RPMI8226 (cell line): ENCODE measurements at places on chromosomes 2 and 18.
A peak's percentile ranks its signal among the peaks of the same experiment; 100 is the strongest.

GRCh38 chr18:8443505-8443904, 165.7 kb upstream of the RAB12 start:
- no peak for DNase-seq

- no peak for DNase-seq
Observed at GRCh38 chr2:152445791-152446201, 110.8 kb downstream of the FMNL2 start.

GRCh38 chr2:236256366-236256985, 7.7 kb downstream of the ASB18 start:
- DNase-seq = no peak

- no peak for DNase-seq
Observed at GRCh38 chr2:101863534-101863933, 128.2 kb upstream of the IL1R2 start.

GRCh38 chr2:39120521-39120770, 405 bp downstream of the SOS1 start:
- no peak for DNase-seq

DNA sequence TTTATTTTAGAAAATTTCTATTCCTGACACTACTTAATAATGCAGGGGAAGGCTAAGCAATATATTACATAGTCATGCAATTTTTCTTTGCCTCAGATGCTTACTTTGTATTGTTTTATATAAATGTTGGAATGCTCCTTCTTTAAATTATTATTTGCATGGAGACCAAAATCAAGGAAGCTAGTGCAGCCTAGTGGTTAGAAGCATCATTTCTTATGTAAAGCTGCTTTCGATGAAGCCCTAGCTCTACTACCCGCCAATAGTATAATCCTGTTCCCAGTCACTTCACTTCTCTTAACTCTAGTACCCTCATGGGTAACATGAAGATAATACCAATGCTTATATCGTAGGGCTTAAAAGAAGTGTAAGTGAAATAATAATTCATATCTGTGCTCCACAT, 198.9 kb downstream of the LRATD1 start:
- peak; percentile 10 for DNase-seq

GRCh38 chr2:149442346-149442745, 112.0 kb downstream of the LYPD6 start:
- DNase-seq = no peak

GRCh38 chr2:183564726-183565125, 440.5 kb downstream of the NUP35 start:
- no peak for DNase-seq

DNA sequence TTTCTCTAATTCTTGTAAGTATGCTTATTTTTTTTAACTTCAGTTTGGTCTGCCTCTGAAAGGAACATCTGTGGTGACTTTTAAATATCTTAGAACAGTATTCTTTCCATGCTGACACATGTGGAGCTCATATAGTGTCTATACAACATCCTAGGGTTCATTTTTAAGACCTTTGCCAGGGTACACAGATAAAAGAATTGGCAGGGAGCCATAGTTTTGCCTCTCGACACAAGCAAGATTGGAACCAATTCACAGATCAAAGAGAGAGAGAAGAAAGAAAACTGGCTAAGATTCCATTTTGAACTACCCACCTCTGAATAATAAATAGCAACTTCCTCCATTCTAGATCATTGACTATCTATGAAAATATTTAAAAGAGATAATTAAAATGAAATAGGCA, 142.7 kb upstream of the ST6GAL2 start:
- DNase-seq = no peak

GRCh38 chr2:239322416-239323086, 78.3 kb downstream of the HDAC4 start:
- DNase-seq = no peak

DNA sequence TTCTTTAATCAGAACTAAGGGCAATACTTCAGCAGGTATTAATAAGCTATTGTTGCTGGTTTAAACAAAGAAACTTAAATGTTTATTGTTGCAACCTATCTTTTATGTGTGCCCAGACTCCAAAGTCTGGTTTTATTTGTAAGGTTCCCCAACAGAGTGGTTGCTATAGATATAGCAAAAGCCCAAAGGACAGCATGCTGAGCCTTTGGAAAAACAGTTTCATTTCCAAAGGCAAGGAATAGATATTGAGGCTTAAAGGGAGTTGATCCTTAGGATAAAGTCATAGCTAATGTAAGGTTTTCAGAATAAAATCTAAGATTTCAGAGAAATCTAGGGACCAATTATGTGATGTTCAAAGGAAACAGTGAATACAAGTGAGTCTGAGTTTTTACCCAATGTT, 413.2 kb upstream of the SLC14A2 start:
- no peak for DNase-seq

- peak; percentile 23 for DNase-seq
Observed at GRCh38 chr18:63266888-63267790, 52.4 kb downstream of the BCL2 start.

GRCh38 chr2:37827911-37828511, 97.1 kb upstream of the RMDN2 start:
- no peak for DNase-seq

- peak; percentile 7 for DNase-seq
Observed at GRCh38 chr18:67590571-67591141, 74.1 kb upstream of the DSEL start.

DNA sequence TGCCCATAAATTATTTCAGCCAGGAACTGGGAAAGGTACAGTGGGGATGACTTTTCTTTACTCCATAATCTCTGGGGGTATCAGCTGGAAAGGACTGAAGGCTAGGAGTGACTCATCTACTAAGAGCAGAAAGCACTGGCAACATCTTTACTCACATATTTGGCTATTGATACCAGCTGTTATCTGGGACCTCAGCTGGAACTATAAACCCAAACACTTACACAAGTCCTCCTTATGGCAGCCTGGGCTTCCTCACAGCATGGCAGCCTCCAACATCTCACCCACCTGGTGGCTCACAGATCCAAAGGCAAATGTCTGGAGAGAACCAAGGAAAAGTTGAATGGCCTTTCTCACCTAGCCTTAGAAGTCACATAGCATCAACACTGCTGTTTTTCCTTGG, 379.0 kb upstream of the RND3 start:
- DNase-seq = no peak

- DNase-seq = no peak
Observed at GRCh38 chr2:105187531-105187930, 54.0 kb upstream of the GPR45 start.

DNA sequence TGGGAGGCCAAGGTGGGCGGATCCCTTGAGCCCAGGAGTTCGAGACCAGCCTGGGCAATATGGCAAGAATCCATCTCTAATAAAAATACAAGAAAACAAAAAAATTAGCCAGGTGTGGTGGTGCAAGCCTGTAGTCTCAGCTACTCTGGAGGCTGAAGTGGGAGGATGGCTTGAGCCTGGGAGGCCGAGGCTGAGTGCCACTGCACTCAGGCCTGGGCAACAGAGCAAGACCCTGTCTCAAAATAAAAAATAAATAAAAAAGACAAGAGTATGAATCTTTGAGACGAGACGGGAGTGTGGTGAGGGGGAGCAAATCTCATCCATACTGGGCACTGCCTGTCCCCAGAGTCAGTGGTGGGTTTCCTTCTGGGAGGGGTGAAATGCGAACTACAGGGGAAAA, 12.2 kb downstream of the GPR17 start:
- no peak for DNase-seq
